G401 (cell line): ENCODE measurements at places on chromosomes 2 and 18.

- no peak for DNase-seq
Observed at GRCh38 chr2:219870041-219870440, 242.6 kb downstream of the SLC4A3 start.

GRCh38 chr18:77222464-77222863 is 27.2 kb upstream of the GALR1 start:
- no peak for DNase-seq

DNA sequence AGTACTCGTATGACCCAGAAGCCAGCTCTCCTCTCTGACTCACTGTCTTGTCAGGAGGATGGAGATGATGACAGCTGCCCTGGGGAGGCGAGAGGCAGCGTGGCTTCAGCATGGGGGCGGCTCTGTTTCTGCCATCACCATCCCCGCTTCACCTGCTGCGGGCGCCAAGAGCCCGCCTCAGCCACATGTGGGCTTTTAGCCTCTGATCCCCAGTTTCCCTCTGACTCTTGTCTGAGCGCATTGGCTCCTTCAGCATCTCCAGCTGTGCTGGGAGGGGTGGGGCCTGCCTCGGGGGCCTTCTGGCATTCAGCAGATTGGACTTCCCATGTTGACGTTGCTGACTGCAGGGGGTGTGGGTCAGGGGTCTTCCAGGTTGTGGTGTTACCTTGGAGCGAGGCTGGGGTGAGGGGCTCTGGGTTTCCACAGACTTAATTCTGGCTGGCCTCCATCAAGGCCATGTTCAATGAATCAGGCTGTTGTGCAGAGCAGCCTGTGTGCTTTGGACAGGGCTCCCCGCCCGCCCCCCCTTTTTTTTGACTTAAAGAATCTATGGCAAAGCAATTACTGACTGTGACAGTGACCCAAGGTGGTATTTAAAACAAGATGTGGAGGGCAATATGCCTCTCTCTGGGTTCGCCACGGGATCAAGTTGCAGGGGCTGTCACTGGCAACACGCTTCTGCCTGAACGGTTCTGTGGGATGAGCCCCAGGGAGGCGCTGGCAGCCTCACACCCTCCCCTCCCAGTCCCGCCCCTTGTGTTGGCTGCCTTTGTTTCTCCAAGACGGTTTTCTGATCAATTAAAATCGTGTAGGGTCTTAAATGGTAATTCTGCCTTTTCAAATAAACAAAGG is 228.3 kb downstream of the LDLRAD4 start:
- DNase-seq = no peak

- DNase-seq = no peak
Observed at GRCh38 chr2:158499383-158499782, 42.6 kb downstream of the PKP4 start.

DNA sequence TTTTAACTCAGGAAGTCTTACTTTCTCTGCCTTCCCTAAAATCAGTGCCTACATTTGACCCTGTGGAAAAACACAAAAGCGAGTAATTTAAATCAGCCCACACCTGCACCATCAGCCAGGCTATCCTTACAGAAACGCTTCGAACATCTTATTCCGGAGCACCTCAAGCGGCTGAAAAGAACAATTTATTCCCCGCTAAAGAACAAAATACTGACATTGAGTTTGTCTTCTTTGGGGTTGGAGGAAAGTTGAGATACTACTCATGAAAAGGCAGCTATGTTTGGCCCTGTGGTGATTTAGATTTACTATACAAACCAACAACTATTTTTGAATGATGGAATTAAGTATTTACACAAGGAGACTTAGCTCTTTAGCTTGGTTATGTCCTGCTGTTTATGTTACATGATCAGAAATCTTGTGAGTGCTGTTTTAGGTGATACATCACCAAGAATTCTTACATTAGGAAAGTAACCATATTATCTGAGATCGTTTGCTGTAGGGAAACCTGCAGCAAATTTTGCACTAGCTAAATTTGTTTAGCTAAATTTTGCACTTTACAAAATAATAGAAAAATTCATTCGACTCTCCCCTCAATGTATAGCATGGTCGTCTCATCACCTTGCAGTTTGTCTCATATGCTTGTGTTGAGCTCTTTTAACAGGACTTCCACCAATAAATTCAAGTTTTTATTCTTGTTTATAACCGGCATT is 158.8 kb upstream of the SIX2 start:
- DNase-seq = no peak

DNA sequence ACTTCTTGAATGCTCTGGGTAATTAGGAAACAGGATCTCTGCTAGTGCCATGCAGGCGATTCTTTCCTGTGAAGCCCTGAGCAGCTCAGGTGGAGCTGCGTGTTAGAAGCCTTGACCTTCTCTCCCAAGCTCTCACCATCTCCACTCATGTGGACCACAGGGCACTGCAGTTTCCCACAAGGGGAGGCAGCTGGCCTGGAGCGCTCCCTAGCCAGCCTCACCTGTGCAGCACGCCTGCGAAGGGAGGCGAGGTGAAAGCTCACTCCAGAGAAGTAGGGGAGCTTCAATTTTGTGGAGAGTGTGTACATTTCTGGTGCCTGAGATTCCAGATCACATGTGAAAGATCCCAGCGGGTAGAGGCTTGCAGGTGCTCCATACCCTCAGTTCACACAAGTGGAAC is 11.1 kb upstream of the HES6 start:
- no peak for DNase-seq

- no peak for DNase-seq
Observed at GRCh38 chr2:105915005-105915558, 170.4 kb downstream of the NCK2 start.

- no peak for DNase-seq
Observed at GRCh38 chr2:152730591-152731333, 12.3 kb downstream of the ARL6IP6 start.

DNA sequence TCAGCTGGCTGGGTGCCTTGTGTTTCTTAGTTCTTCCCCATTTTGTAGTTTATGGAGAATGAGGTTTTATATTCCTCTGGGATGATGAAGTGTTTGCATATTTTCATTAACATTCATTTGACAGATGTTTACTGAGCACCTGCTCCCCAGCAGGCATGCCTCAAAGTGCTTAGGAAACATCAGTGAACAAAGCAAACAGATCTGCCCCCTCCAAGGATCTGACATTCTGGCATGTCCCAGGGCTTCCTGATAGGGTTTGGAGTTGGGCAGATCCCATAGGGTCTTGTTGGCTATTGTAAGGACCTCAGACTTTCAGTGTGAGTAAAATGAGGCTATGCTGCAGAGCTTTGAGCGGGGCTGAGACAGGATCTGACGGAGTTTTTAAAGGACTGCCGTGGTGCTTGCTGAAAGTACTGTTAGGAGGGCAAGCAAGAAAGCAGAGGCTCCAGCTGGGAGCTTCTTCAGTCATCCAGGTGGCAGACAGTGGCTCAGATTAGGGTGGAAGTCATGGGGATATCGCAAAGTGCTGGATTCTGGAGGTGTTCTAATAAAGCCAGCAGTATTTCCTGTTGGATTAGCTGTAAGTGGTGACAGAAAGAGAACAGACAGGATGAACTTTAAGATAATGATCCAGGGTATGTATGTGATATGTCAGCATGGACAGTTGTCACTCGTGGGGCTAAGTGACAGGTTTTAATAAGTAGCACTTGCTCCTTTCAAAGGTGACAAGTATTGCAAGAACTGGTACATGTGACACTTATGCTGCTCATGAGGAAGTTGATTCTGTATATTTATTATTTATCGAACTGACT is 11.3 kb upstream of the IAH1 start:
- no peak for DNase-seq

DNA sequence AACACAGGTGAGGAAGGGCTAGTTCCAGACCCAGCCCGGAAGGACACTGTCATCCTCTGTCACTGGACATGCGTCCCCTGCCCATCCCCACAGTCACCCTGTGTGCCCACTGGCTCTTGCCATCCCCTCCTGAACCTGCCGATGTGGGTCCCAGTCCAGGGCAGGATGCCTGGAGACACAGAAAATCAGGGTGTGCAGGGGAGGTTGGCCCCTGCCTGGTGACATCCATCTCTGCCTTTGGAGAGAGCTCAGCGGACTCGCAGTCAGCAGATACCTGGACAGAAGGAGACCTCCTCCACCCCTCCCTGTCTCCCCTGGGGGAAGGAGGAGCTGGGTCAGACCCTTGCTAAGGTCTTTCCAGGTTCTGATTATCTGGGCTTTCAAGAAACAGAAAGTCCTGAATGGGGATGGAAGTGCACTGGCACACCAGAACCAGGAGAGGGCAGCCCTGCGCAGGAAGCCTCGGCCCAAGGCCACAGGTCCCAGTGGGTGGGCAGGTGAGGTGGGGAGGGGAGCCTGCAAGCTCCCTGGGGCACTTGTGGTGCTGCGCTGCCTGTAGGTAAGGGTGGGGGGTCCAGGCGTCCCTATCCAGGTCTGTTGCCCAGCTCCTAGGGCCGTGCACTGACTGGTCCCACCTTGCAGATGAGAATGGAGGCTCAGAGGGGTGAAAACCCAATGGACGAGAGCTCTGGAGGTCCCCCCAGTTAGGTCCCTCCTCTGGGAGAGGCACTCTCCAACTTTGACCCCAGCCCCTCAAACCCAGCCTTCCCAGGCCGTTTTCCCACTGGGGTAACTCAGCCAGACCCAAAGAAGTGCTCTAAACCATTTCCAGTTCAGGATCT is 9.7 kb upstream of the OTOS start:
- DNase-seq = peak; percentile 65

DNA sequence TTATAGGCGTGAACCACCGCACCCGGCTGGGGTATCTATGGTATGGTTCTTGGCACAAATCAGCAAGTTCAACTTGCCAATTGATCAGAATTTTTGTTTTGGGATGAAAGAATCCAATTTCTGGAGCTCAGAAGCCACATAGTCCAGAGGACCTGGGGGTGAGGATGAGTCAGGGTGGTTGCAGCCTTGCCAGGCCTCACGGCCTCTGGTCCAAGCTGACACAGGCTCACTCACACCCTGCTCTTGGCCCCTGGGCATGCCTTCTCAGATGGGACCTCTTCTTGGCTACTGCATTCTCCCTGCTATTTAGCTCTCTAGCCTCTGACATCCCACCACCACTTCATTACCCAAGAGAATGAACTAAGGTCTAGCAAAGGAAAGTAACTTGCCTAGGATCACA is 16.3 kb downstream of the CAPG start:
- DNase-seq = no peak

- no peak for DNase-seq
Observed at GRCh38 chr2:97950329-97951154, 45.2 kb downstream of the TMEM131 start.

GRCh38 chr2:3595404-3595803 is 492 bp downstream of the COLEC11 start:
- no peak for DNase-seq

- peak; percentile 80 for DNase-seq
Observed at GRCh38 chr2:159516241-159516758, 100.0 kb downstream of the BAZ2B start.

- DNase-seq = no peak
Observed at GRCh38 chr2:160968183-160968582, 192.0 kb upstream of the TANK start.

GRCh38 chr2:24955232-24955631 is 16.5 kb downstream of the DNAJC27 start:
- DNase-seq = no peak

DNA sequence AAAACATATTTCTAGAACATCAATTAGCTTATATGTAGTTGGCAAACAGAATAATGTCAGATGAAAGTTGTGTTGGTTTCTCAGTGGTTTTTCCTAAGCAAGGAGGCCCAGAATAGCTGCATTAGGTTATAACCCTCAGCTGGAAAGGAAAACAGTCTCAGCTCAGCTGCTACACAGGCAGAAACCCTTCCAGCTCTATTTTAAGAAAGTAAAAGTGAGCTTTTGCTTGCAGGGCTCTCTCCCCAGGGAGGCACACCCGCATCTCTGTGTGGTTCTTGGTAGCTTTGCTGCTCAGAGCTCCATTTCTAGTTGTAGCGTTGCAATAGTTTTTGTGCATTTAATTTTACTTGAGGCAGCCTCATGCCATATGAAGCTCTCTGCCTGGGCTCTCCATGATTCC is 54.6 kb downstream of the PIKFYVE start:
- no peak for DNase-seq

GRCh38 chr2:171530378-171530777 is 8.1 kb downstream of the CYBRD1 start:
- no peak for DNase-seq

GRCh38 chr2:144349674-144350073 is 170.2 kb downstream of the ZEB2 start:
- no peak for DNase-seq

GRCh38 chr2:163247156-163247846 is 408.7 kb upstream of the KCNH7 start:
- DNase-seq = peak; percentile 8

- DNase-seq = no peak
Observed at GRCh38 chr2:143058851-143059250, 70.4 kb upstream of the ARHGAP15 start.
